ENCODE measurements at places on chromosomes 3 and 15. TPM values are rescaled to one million over a fixed set of nuclear protein-coding genes. Genes with fewer than 3 reads are reported as not detected.
A peak's percentile ranks its signal among the peaks of the same experiment; 100 is the strongest.

- DNase-seq, result no peak
These were observed 23.1 kb upstream of the GP5 start for GRCh38 chr3:194422188-194422587.

DNA sequence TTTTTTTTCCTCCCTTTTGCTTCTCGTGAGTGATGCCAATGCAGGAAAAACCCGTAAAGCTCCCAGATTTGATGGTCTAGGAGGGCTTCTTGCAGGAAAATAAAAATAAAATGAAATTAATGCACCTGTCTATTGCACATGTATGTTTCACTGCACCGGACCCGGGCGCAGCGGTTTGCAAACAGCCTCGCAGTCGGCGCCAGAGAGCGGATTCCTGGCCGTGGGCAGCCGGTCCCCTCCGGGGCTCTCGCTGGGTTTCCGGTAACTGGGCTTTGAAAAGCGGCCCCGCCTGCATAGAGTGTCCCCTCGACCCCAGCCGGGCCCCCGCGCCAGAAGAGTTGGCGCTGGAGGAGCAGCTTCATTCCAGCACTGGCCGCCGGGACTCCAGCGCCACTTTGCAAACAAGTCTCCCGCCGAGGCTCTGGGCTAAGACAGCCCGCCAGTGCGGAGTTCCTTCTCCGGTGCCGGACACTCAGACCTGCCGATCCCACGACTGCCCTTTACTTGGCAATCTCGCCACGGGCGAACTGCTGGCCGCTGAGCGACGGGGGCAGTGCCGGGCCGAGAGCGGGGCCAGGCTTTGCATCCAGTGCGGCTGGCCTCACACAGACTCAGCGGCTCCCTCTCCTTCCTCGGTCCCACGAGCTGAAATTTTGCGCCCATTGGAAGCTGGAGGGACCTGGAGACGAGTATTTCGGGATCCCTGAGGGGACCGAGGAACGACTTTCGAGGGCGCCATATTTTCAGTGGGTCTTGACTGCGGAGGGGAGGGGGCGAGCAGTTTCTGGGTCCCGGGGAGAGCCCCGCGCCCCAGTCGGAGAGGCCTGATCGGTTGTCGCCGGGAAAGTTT is 225.9 kb upstream of the C2CD4B start:
- peak; percentile 24 for DNase-seq

DNA sequence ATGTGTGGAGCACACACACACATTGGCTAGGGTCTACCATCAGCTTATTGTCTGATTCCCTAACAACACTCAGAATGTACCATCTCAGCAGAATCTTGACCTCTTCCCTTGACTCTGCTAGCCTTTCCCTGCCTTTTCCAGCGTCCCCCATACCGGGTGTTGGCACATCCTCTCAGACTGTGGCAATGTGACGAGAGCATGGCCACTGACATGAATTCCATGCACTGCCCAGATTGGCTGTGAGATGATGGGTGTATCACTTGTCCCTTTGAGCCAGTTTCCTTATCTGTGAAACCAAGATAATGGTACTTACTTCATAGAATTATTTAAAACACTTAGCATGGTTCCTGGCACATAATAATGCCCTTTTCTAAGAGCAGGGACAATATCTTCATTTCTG is 60.3 kb upstream of the EIF1B start:
- no peak for DNase-seq

- no peak for DNase-seq
These were observed 94.8 kb downstream of the GBE1 start for GRCh38 chr3:81666502-81667121.

DNA sequence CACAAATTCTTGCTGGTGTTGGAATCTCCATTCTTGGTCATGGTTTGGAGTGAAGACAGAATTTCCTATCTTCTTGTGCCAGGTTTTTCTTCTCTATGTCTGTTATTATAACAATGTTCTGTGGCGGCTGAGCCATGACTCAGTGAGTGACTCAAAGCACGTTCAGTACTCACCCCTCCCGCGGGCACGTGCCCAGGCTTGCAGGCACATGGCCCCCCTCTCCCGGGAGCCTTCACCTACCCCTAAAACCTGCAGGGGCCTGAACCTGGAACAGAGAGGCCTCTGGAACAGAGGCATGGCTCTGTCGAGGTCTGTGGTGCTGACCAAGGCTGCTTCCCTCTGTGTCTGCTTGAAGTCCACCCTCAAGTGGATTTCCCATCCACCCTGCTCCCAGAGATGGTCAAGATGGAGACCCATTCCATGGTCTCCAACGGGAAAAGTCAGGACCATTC is 27.6 kb downstream of the PLXNB1 start:
- DNase-seq, result no peak

DNA sequence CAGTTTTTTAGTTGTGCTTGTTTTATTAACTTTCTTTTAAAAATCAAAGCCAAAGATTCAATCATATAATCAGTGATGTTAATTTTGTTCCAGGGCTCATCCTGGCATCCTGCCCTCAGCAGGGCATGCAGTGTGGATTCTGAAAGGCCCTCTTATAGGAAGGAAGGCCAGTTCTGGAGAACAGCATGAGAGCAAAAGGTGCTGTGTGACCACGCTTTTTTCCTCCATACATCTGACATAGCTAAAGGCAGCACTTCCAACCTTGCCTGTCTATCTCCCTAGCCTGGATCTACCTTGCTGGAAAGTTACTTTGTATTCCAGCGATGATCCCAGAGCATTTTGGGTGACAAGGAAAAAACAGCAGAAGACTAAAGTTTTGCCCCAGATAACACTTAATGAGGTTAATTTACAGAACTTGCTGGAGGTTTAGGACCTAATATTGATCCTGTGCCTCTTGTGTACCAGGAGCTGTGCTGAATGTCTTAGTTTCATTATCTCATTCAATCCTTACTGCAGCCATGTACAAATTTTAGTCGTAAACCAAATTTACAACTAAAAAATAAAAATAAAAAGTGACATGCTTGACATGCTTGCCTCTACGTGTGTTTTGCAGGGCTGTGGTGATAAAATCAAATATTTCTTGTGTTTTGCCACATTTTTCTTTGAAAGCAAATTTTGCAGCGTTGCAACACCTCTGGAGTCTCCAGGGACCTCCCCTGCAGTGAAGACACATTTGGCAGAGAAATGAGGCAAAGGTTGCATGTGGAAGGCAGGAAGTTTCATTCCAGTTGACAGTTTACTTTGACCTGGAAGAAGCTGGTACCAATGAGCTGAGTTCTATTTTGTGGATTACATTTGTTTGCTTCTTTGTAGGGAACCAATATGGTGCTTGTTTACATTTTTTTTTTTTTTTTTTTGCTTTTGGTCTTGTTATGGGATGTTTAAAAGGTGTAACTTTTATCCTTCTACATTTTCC is 13.2 kb downstream of the IL1RAP start:
- DNase-seq, result no peak

- DNase-seq, result no peak
These were observed 60.2 kb upstream of the ACP3 start for GRCh38 chr3:132256989-132257388.

GRCh38 chr15:65056868-65057548 is 10.8 kb downstream of the RASL12 start:
- no peak for DNase-seq

DNA sequence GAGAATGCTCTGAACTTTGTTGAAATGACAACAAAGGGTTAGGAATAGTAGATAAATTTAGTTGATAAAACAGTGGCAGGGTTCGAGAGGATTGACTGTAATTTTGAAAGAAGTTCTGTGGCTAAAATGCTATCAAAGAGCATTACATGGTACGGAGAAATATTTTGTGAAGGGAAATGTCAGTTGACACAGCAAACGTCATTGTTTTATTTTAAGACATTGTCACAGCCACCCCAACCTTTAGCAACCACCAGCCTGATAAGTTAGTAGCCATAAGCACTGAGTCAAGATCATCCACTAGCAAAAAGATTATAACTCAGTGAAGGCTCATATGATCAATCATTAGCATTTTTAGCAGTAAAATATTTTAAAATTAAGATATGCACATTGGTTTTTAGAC is 8.7 kb upstream of the ST3GAL6 start:
- DNase-seq, result no peak

DNA sequence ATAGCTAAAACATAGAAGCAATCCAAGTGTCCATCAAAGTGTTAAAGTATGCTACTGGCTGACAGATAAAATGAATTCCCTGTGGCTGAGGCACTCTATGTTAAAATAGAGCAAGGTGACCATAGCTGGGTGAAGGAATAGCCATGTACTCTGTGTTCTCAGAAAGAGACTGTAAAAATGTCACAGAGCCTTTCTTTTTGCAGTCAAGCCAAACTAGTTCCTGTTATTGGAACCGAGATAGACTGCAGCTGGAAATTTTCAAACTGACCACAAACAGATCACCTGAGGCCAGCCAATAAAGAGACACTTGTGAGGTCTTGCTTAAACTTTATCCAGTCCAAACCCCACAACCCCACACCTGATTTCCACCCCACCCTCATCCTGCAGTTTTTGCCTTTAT is 422.8 kb upstream of the NAALADL2 start:
- DNase-seq, result no peak

DNA sequence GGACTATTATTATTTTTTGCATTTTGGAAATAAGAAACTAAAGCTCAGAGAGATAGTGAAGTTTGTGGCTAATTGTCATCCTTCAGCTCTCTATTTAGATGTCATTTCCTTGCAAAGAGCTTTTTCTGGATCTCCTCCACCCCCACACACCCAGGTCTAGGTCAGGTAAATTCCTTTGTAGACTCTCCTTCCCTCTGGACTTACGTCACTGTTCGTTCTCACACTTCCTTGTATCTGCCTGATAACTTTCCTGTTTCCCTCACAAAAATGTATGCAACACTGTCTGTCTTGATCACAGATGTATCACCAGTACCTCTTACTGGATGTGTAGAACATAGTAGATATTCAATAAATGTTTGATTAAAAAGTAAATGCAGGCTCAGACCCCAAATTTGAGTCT is 6.1 kb upstream of the MB21D2 start:
- no peak for DNase-seq

DNA sequence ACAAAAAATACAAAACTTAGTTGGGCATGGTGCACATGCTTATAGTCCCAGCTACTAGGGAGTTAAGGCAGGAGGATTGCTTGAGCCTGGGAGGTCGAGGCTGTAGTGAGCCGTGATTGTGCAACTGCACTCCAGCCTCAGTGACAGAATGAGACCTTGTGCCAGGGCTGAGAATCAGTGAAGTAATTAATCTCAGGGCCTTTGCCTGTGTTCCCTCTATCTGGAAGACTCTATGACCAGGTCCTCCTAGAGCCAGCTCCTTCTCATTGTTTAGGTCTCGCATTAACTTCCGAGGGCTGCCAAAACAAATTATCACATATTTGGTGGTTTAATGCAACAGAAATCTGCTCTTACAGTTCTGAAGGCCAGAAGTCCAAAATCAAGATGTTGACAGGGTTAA is 41.4 kb upstream of the FLNB start:
- DNase-seq, result no peak

DNA sequence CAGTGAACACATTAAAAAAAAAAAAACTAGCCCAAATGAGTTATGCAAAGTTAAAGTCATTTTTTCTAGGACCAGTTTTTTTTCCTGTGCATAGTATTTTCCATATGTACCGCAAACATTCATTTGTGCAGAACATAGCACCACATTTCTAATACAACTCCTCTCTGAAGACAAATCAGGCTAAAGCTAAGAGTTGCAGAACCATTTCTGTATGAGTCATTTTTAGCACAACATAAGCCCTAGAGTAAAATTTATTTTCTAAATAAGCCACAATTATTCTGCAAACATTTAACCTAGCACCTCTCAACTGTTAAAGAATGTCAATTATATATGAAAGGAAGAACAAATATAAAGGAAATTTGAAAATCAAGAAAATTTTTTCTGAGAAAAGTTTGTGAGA is 375.8 kb downstream of the TIGIT start:
- DNase-seq, result no peak

- no peak for DNase-seq
These were observed 9.7 kb upstream of the TATDN2 start for GRCh38 chr3:10238345-10239183.

DNA sequence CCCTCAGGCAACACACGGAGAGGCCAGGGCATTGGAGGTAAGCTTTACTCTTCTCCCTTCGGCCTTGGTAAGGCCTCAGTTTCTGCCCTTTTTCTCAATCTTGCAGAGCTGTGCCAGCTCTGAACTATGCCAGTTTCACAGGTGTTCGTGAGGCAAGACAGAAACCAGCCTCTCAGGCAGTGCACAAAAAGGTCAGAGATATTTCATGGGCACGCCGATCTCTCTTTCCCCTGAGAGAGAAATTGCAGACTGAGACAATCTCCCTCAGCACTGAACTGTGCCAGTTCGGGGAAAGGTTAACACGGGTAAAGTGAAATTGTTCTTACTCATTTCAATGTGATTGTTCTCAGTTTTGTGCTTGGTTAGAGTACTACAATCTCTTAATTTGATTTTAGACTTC is 88.5 kb downstream of the GMNC start:
- DNase-seq, result no peak

DNA sequence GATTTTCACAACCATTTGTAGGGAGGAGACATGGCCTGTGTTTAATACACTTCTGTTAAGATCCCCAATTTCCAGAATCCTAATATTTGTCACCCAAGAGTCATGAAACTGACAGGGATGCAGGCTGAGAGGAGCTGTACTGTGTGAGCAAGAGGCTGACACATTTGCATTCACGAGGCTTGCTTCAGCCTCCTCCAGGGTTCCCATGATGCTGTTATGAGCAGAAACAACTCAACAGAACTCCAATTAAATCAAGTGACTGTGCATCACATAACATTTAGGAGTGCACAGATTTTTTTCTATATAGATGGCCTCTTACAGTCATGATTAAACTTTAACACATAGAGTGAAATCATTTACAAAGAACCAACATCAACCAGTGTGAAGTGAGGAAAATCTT is 292.3 kb upstream of the STT3B start:
- DNase-seq, result no peak

DNA sequence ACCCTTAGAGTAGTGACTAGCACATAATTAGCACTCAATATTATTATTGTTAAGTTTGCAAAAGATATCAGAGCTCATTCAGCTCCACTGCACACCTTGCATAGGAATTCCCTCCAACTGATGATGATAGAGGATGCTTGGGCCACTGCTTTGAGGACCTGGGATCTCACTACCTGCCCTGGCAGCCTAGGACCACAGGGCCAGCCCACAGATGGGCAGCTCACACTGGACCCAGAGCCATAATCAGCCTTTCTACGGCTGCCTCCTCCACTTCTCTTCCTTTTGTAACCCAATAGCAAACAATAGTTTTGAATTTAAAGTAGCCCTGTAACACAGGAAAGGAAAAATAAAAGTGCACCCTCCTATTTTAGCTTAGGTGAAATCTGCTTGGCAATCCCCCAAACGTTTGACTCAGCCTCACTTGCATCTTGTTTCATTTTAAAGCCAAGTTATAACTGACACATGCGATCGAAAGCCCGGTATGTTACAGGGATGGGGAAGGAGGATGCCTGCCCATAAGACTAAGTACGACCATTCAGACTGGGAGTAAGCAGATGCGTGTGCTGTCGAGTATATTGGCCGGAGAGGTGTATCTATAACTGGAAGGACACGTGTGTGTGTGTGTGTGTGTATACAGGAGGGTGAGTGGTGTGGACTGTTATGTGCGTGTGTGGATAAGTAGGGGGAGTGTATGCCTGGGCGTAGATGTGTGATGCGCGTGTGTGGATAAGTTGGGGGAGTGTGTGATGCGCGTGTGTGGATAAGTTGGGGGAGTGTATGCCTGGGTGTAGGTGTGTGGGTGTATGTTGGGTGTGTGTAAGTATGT is 65.9 kb downstream of the CPN2 start:
- DNase-seq, result no peak

- no peak for DNase-seq
These were observed 620 bp upstream of the TTC23 start for GRCh38 chr15:99250001-99250400.

CKMT1A gene
- total RNA-seq, result not detected

FBXO40 gene
- total RNA-seq, result not detected

EEF1AKMT4 gene
- 2.9 TPM for total RNA-seq

KBTBD12 gene
- total RNA-seq, result 0.16 TPM

CASR gene
- not detected for total RNA-seq

SCAPER gene
- total RNA-seq, result 38.8 TPM

UBAP1L gene
- total RNA-seq, result 9.6 TPM

TMEM40 gene
- total RNA-seq, result not detected

Data from activated B cell treated with CpG ODN at 0.5 μM for 24 hours (primary cell).